Activated CD8-positive, alpha-beta memory T cell treated with anti-CD3 and anti-CD28 coated beads, Interleukin-2, amount 10 ng/mL, durations not matched to agents 7 days and 5 days (primary cell): ENCODE measurements at places on chromosomes 6 and 20. TPM values are rescaled to one million over a fixed set of nuclear protein-coding genes. Genes with fewer than 3 reads are reported as not detected.

GRCh38 chr6:1527073-1527457 is 82.7 kb upstream of the FOXC1 start:
- H3K4me3 ChIP-seq, result no peak overlapping the region
- H3K27me3 ChIP-seq, result peaks cover 12% of the 10 kb centered on the region
- DNase-seq, result peak; percentile 56
- H3K4me1 ChIP-seq, result peaks cover 26% of the 10 kb centered on the region

The ASIP gene
- not detected for total RNA-seq

GRCh38 chr6:108251252-108251651 is 9.6 kb downstream of the SNX3 start:
- peaks cover 12% of the 10 kb centered on the region for H3K4me1 ChIP-seq
- DNase-seq, result no peak
- no peak overlapping the region for H3K4me3 ChIP-seq
- H3K27ac ChIP-seq, result no peak overlapping the region
- H3K36me3 ChIP-seq, result peaks cover 26% of the 10 kb centered on the region
- H3K27me3 ChIP-seq, result no peaks in the 10 kb centered on the region

The TNFRSF6B gene
- not detected for total RNA-seq

The TREML2 gene
- total RNA-seq, result 2.7 TPM

The MYCT1 gene
- total RNA-seq, result not detected

DNA sequence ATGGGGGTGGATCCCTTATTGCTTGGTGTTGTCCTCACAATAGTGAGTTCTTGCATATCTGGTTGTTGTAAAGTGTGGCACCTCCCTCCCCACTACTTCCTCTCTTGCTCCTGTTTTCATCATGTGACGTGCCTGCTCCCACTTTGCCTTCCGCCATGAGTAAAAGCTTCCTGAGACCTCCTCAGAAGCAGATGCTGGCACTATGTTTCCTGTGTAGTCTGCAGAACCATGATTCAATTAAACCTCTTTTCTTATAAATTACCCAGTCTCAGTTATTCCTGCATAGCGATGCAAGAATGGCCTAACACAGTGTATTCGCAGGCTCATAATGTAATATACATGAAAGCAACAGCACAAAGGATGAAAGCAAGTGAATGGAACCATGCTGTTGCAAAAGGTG is 28.4 kb upstream of the ANKRD60 start:
- H3K36me3 ChIP-seq, result peaks cover 32% of the 10 kb centered on the region
- no peak for DNase-seq

DNA sequence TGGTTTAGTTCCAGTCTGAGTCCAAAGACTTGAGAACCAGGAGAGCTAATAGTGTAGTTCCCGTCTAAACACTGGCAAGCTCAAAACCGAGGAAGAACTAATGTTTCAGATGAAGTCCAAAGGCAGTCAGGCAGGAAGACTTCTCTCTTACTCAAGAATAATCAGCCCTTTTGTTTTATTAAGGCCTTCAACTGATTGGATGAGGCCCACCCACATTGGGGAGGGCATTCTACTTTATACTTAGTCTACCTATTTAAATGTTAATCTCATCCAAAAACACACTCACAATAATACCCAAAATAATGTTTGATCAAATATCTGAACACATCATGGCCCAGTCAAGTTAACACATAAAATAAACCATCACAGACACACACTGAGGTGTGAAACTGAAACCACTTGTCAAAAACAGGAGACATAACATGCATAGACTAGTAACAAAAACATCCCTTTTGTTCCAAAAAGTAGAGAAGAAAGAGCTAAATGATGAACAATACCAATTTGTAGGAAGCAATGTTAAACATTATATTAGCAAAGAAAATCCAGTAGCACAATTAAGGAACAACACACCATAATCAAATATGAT is 50.2 kb upstream of the SENP6 start:
- H3K4me1 ChIP-seq, result peaks cover 12% of the 10 kb centered on the region
- H3K4me3 ChIP-seq, result no peak overlapping the region
- no peaks in the 10 kb centered on the region for H3K27me3 ChIP-seq
- H3K36me3 ChIP-seq, result no peaks in the 10 kb centered on the region

The IYD gene
- not detected for total RNA-seq

- H3K36me3 ChIP-seq, result peaks cover 20% of the 10 kb centered on the region
- H3K27ac ChIP-seq, result peak overlapping the region; percentile 83
- H3K27me3 ChIP-seq, result peaks cover 11% of the 10 kb centered on the region
- peak overlapping the region; percentile 6 for H3K4me3 ChIP-seq
Measured at GRCh38 chr6:90233994-90234393, 62.6 kb downstream of the BACH2 start.

The DDAH2 gene
- total RNA-seq, result 13.6 TPM

GRCh38 chr20:46028110-46028509 is 905 bp upstream of the SLC12A5 start:
- H3K27ac ChIP-seq, result no peak overlapping the region
- DNase-seq, result no peak
- no peak overlapping the region for H3K4me3 ChIP-seq

The DST gene
- total RNA-seq, result 4.3 TPM

- no peak for DNase-seq
- no peak overlapping the region for H3K4me3 ChIP-seq
- no peaks in the 10 kb centered on the region for H3K36me3 ChIP-seq
- no peaks in the 10 kb centered on the region for H3K4me1 ChIP-seq
Measured at GRCh38 chr6:147999001-147999540, 343.6 kb upstream of the SASH1 start.

DNA sequence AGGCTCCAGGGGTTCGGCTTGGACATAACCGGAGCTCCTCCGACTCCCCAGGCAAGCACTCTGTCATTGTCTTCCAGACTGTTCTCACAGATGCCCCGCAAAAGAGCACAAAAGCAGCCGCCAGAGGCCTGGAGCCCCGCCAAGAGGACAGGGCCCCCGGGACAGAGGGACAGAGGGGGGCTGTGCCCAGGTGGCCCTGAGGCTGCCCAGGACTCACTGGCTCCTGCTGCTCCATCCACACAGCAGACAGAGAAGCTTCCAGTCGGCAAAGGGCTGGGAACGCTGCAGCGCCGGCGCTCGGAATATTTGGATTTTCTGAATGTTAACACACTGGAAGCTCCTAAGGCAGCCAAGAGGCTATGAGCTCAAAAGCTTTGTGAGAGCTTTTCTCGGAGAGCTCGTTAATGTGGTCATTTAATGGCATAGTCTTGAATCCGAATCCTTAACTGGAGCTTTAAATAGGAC is 68.0 kb upstream of the QKI start:
- H3K36me3 ChIP-seq, result no peaks in the 10 kb centered on the region
- no peak overlapping the region for H3K27ac ChIP-seq
- H3K4me1 ChIP-seq, result no peaks in the 10 kb centered on the region
- DNase-seq, result no peak

The PIM1 gene
- total RNA-seq, result 464 TPM

GRCh38 chr6:138428944-138429598 is 25.0 kb downstream of the HEBP2 start:
- H3K4me1 ChIP-seq, result no peaks in the 10 kb centered on the region
- peaks cover 2% of the 10 kb centered on the region for H3K27me3 ChIP-seq
- no peak for DNase-seq
- H3K4me3 ChIP-seq, result no peak overlapping the region

- no peaks in the 10 kb centered on the region for H3K27me3 ChIP-seq
- H3K4me3 ChIP-seq, result no peak overlapping the region
- no peak for DNase-seq
- no peaks in the 10 kb centered on the region for H3K4me1 ChIP-seq
- H3K36me3 ChIP-seq, result peaks cover 30% of the 10 kb centered on the region
- H3K27ac ChIP-seq, result no peak overlapping the region
Measured at GRCh38 chr20:38559764-38560163, 21.2 kb upstream of the ADIG start.

DNA sequence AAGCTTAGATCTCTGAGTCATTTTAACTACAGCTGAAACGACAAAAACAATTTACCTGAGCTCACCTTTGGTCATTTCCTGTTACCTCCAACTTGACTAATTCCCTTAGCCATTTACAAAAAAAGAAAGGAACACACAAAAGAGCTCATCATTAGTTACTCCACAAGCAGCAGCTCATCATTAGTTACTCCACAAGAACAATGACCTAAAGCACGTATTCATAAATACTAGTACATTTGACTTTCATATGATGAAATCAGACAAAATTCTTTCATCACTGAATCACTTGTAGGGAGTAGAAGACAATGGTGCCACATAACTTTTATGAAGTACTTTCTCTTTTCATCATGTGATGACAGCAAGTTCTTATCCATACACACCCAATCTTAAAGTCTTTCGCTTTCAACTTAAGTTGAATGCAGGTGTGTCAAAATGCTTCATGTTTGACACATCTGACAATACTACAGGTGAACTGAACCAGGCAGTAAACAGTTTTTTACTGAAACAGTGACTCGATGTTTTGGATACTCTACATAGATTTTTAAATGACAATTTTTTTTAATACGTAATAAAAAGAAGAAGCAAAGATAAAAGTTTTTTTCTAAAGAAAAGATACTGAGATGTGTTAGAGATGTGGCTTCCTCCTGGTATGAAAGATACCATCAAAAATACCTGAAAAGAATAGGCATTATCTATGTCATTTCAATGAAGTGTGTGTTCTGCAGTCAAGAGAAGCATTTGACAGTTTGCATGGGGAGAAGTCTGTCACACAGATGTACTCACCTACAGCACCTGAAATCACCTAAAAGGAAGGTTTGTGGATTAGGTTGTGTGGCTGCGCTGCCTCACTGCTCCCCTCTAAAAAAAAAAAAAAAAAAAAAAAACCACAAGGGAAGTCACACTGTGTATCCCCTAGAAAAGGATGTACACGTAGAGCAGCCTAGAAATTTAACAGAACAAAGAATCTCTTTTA is 109.1 kb downstream of the PRDM1 start:
- H3K36me3 ChIP-seq, result peaks cover 50% of the 10 kb centered on the region
- H3K4me3 ChIP-seq, result peak overlapping the region; percentile 60
- peaks cover 60% of the 10 kb centered on the region for H3K4me1 ChIP-seq
- no peaks in the 10 kb centered on the region for H3K27me3 ChIP-seq

DNA sequence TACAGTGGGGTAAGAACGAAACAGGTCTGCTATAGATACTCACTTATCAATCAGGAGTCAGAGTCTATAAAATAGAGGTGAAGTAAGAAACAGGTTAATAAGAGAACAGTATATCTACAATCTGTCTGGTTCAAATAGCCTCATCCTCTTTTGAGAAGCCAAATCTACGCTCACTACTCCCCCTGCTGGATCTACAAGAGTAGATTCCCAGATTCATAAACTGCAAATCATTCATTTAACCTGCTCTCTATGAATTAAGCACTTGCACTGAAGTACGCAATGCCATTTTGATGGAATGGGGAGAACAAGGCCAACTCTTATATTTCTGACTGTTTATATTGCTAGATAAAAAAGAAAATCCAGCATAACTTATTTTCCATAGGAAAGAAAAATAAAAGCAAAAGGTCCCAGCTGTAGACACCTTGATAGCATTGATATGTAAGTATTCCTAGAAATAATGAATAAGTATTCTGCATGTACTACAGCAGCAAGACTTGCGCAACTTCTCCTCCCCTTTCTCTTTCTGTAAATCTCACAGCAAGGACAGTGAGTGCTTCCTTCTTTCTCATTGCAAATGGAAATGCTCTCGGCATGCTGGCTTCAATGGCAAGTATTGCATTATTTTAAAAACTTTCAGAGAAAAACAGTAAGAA is 92.3 kb downstream of the RFX6 start:
- H3K4me3 ChIP-seq, result no peak overlapping the region
- H3K4me1 ChIP-seq, result no peaks in the 10 kb centered on the region
- no peaks in the 10 kb centered on the region for H3K36me3 ChIP-seq
- H3K27ac ChIP-seq, result no peak overlapping the region
- DNase-seq, result no peak

GRCh38 chr6:127522714-127523113 is 3.6 kb upstream of the MTCL3 start:
- no peak overlapping the region for H3K27ac ChIP-seq

- no peak for DNase-seq
- H3K4me1 ChIP-seq, result peaks cover 1% of the 10 kb centered on the region
- peaks cover 10% of the 10 kb centered on the region for H3K27me3 ChIP-seq
- no peaks in the 10 kb centered on the region for H3K36me3 ChIP-seq
Measured at GRCh38 chr20:2300420-2300819, 4.6 kb downstream of the TGM3 start.

DNA sequence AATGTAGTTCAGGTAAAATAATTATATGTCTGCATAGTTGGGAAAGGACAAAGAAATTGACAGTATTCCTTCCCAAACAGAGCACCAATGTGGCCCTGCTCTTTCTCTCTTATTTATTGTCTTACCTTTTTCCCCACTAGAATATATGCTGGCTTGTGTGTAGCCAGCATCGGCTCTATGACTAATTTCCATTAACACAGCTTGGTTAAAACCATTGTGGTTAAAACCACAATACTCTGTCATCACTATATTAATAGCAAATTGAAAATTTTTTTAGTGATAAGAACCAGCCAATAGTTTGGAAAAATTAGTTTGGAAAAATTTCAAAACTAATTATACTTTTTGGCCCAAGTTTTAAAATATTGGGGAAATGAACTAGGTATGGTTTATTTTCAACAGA is 535.1 kb downstream of the UTRN start:
- no peak for DNase-seq
- no peak overlapping the region for H3K27ac ChIP-seq
- H3K27me3 ChIP-seq, result no peaks in the 10 kb centered on the region
- no peak overlapping the region for H3K4me3 ChIP-seq

- peaks cover 13% of the 10 kb centered on the region for H3K36me3 ChIP-seq
- H3K4me3 ChIP-seq, result no peak overlapping the region
- no peak for DNase-seq
- peaks cover 92% of the 10 kb centered on the region for H3K27me3 ChIP-seq
Measured at GRCh38 chr6:28771401-28772267, 152.2 kb downstream of the TRIM27 start.

The AGER gene
- total RNA-seq, result 22.0 TPM

The CLIC5 gene
- 6.3 TPM for total RNA-seq

DNA sequence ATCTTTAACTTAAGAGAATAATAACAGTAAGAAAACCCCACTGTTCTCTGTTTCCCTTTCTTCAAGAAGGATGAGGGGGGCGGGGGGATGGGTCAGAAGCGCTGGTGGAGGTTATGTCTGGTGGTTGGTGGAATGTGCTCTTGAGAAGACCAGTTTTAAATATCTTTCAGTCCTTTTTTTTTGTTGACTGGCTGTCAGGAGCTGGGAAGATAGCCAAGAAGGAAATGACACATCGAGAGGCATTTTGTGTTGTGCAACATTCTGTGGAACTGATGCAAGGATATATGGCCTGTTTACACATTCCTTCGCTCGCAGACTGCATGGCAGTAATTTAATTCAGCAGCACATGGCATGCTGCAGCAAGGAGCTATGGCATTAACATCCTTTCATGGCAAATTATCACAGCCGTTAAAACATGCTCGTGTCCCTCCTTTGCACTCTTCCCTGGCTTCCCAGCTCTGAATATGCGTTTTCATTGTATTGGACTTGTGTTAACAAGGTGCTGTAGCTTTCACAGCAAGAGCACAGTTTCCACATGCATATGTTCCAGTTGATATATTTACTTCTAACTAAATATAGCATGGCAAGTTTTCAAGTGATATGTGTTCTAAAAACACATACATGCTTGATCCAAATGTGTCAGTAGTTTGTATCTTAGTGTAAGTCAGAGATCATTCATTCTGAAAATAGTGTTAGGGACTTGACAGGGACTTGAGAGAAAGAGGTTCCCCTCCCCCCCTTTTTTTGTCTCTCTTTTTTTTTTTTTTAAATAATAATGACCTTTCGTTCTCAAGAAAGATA is 68.2 kb upstream of the SUPT3H start:
- no peak overlapping the region for H3K4me3 ChIP-seq
- peaks cover 67% of the 10 kb centered on the region for H3K4me1 ChIP-seq
- peak overlapping the region; percentile 38 for H3K27ac ChIP-seq
- no peaks in the 10 kb centered on the region for H3K27me3 ChIP-seq

GRCh38 chr6:2873643-2874042 is 29.5 kb downstream of the SERPINB9 start:
- H3K27me3 ChIP-seq, result no peaks in the 10 kb centered on the region
- peaks cover 61% of the 10 kb centered on the region for H3K4me1 ChIP-seq
- H3K4me3 ChIP-seq, result no peak overlapping the region
- no peak overlapping the region for H3K27ac ChIP-seq
